ENCODE measurements at places on chromosomes 3 and 15.

GRCh38 chr3:186990878-186991308, 60.6 kb downstream of the ST6GAL1 start:
- no peak for DNase-seq

DNA sequence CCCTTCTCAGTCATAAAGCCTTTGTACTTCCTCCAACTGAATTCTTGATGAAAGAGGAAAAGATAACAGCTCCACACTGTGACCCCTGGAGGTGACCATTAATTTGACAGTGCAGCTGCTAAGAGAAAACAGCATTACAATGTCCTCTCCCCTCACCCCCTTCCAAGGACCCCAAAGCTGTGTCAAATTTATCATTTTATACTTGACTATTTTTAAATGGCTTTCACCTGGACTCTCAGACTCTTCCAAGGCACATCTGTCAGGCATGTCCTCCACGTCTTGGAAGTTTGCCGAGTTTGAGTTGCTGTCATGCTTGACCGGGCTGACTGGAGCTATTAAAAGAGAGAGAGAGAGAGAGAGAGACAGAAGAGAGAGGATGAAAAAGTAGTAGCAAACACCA, 236.5 kb downstream of the WDR72 start:
- no peak for DNase-seq

DNA sequence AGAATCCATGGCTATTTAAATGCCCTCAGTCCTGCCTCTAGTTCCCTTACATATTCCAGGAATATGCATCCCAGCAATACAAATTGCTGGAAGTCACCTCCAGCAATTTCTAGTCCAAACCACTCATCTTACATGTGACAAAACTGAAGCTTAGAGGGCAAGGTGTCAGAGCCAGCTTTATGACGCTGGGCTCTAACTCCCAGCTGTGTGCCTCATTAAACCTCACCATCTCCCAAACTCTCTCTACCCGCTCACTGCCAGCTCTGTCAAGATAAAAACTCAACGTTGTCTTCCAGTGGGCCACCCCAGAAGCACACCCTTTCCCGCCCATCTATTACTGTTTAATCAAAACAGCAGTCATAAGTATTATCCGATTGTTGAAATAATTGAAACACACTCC, 7.9 kb downstream of the TNIK start:
- no peak for DNase-seq

DNA sequence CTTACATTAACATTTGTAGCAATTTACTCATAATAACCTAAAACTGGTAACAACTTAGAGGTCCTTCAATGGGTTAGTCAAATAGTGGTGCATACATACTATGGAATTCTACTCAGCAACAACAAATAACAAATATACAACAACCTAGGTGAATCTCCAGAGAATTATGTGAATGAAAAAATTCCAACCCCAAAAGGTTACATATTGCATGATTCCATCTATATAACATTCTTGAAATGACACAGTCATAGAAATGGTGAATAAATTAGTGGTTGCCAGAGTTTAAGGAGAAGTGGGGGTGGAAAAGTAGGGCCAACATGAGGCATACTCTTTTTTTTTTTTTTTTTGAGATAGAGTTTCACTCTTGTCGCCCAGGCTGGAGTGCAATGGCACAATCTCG, 12.7 kb upstream of the SNTN start:
- no peak for DNase-seq

DNA sequence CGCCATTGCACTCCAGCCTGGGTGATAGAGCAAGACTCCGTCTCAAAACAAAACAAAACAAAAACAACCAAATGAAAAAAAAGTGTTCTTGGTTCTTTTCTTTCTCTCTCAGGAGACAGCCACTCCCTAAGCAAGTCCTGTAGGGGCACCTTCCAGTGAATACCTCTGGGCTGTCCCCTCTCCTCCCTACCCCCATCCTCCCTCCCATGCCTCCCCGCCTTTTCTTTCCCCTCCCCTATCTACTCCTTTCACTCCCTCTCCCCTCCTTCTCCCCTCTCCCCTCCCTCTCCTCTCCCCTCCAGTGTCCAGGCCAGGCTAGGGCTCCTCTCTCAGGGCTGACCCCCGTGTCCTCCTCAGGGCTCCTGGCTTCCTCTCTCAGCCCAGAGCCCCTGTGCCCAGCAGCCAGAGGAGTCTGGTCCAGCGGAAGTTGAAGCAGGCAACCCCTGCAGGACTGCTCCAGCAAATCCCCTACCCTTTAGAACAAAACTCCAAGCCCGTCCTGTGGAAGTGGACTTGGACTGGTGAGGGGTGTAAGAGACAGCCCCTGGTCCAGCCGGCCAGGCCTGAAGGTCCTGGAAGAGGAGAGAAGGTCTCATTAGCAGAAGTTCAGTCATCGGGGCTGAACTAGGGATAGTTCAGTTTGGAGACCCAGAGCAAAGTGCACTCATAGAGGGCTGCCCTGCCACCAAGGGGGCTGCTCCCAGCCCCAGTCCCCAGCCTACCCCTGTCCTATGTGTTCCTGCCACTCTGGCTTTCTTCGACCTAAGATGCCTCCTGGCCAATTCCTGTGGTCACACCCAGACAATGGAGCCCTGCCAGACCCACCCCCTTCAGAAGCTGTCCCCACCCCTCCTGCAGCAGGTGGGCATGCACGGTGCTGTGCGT, 79.8 kb upstream of the IQSEC1 start:
- DNase-seq = no peak

DNA sequence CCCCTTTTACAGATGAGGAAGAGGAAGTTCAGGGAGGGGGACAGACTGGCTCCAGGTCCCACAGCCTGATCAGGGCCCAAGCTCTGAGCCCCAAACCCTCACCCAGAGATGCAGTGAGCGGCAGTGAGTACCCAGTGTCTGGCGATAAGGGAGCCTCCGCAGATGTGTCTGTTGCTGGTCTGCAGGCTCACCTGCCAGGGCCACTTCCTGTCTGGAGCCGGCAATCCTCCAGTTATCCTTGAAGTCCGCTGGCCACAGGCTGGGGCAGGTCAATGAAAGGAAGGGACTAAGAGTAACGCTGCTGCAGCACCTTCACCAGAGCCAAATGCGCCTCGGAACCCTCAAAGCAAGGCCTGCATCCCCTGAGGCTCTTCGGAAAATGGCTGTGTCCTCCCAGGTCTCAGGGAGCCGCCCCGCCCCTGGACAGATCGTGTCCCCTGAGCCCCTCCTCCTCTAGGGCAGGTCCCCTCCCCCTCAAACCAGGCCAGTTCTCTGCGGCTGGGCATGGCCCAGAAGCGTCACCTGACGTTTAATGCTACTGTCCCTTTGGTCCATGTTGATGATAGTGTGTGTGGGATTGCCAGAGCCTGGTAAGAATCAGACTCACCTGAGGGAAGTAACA, 51.5 kb downstream of the MYL3 start:
- DNase-seq = no peak

GRCh38 chr3:131200636-131201199, 174.0 kb downstream of the NEK11 start:
- no peak for DNase-seq

All from GM20000 (cell line).